ENCODE measurements at places on chromosomes 1 and 21. TPM values are rescaled to one million over a fixed set of nuclear protein-coding genes. Genes with fewer than 3 reads are reported as not detected.

ESRRG gene
- 0.58 TPM for total RNA-seq

GRCh38 chr1:113977906-113978305 lies 1.4 kb upstream of the OLFML3 start:
- no peak for DNase-seq

GRCh38 chr1:183554577-183554976 lies 35.7 kb downstream of the NCF2 start:
- DNase-seq, result no peak

- DNase-seq, result no peak
These were observed 803.1 kb downstream of the USP25 start for GRCh38 chr21:16532840-16533239.

DNA sequence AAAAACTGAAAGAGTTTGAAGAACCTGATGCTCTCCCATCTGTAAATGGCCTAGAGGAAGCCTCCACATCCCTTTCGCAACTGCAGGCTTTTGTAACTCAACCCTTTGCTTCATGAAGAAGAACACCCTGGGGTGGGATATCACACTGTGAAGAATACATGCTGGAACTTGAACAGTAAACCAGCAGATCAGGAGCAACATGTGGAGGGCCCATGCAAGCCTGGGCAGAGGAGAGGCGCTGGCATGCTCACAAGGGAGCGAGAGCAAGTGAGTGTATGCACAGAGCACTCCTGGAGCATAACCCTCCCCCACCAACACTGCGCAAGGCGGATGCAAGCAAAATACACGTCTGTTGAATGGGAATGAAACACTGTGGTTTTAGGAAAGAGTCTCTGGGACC lies 24.6 kb upstream of the SPAG17 start:
- no peak for DNase-seq

NTNG1 gene
- 1.3 TPM for total RNA-seq

- DNase-seq, result no peak
These were observed 265.9 kb upstream of the C1orf105 start for GRCh38 chr1:172154551-172154950.

- no peak for DNase-seq
These were observed 17.8 kb downstream of the PKNOX1 start for GRCh38 chr21:42991992-42992740.

SPRR2E gene
- total RNA-seq, result not detected

DNA sequence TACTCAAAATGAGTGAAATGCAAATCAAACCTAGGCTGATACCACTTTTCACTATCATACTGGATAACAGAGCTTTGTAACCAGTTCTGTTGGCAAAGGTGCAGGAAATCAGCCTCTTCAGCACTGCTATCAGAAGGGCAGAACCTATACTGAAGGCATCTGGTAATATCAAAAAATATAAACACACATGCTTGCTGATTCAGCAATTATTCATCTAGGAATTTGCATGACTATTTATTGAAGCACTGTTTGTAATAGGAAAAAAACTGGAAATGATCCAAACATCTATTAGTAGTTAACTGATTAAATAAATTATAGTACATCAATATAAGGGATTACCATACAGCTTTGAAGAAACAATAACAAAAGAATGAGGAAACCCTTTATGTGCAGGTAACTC lies 21.4 kb downstream of the ARHGAP29 start:
- DNase-seq, result no peak

GRCh38 chr1:234602334-234603220 lies 7.4 kb downstream of the IRF2BP2 start:
- DNase-seq, result no peak

DMBX1 gene
- total RNA-seq, result not detected

DNA sequence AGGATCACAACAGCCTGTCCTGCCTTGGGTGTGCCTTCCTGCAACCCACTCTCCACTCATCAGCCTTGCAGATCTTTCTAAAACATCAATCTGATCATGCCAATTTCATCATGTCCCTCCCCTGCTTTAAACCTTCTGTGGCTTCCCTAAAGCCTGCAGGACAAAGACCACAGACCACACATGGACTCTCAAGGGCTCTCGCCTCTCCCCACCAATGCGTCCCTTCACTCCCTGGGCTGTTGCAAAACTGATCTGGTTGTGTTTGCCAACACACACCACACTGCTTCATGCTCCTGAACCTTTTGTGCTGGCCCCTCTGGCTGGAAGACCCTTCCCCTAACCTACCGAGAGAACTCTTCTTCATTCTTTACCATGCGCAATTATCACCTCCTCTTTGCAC lies 72.4 kb downstream of the ITPKB start:
- DNase-seq, result no peak

DNA sequence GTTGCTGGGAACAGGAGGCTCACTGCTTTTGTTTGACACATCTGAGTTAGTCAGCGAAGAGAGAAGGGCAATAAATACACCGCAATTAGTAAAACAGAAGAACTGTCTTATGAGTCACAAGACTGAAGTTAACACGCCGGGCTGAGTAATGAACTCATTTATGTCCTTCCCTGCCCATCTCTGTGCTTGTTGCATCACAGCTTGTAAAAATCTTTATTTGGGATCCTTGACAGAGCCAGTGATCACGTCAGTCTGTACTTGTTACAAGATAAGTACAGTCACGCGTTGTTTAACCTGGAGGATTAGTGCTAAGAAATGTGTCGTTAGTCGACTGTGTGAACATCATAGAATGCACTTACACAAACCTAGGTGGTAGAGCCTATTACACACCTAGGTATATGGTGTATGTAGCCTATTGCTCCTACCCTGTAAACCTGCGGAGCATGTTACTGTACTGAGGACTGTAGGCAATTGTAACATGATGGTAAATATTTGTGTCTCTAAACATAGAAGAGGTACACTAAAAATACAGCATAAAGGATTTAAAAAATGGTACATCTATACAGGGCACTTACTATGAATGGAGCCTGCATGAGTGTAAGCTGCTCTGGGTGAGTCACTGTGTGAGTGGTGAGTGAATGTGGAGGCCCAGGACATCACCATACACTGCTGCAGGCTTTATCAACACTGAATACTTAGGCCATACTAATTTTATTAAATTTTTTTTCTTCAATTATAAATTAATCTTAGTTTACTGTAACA lies 272.2 kb downstream of the TNR start:
- no peak for DNase-seq

- DNase-seq, result no peak
These were observed 236.9 kb downstream of the RPS6KC1 start for GRCh38 chr1:213287987-213288386.

- no peak for DNase-seq
These were observed 828.2 kb upstream of the NCAM2 start for GRCh38 chr21:20169812-20170576.

GRCh38 chr1:85683292-85684025 lies 24.8 kb downstream of the ZNHIT6 start:
- no peak for DNase-seq

UBE2J2 gene
- total RNA-seq, result 61.1 TPM

DNA sequence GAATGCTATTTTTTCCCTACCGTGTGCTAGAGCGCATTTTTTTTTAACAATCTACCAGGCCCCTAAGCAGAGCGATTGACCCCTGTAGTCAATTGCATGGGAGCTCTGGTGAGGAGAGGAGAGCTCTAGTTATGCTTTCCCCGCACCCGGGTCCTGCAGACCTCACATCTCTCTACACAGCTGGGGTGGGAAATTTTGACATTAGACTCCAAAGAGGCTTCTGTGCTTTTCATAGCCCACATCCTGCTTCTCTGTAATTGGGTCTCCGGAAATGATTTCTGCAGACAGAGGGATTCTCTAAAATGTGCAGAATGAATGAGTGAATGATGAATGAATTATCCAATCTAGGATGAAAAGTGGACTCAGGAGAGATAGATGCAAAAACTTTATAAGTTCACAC lies 41.5 kb upstream of the DUSP10 start:
- no peak for DNase-seq

DNA sequence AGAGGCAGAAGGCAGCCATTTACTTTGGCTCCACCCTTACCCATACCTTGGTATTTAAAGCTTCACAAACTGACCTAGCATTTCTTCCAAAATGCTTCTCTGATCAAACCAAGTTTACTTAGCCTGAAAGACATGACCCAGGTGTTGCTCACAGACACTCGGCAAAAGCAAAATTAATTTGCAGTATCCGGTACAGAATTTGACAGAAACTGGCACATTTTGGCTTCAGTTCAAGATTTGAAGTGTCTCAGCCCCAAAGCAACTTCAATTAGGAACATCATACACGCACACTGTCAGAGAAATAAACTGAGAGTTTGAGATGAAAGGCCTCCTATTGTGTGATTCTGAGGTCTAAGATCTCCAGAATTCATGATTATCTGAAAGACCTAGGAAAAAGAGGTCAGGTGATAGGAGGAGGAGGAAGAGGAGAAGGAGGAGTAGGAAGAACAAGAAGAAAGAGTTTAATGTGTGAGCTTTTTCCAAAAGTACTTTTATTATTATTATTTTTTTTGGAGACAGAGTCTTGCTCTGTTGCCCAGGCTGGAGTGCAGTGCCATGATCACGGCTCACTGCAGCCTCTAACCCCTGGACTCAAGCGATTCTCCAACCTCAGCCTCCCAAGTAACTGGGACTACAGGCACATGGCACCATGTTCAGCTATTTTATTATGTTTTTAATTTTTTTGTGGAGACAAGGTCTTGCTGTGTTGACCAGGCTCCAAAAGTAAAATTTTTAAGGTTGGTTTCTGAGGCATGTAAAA lies 143.6 kb downstream of the SLC45A1 start:
- no peak for DNase-seq

DNA sequence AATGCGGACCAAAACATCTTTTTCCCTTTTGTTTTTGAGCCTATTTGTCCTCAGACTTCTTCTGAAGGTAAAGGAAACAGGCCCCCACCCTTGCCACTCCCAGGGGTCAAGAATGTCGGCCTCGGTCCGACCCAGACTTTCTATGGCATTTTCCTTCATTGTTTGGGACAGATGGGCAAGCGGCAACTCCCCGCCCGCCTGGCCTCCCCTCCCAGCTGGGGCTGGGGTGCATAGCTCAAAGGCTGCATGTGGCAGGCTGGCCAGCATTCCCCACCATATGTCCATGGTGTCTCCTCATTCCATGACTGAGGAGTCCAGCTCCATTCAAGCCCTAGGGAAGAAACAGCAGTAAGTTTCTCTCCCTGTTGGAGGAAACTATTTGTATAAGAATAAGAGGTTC lies 29.4 kb upstream of the TSPEAR start:
- DNase-seq, result no peak

- no peak for DNase-seq
These were observed 6.5 kb upstream of the ECE1 start for GRCh38 chr1:21296509-21297354.

ORC1 gene
- 1.1 TPM for total RNA-seq

- DNase-seq, result peak; percentile 65
These were observed 30.0 kb downstream of the ARHGEF10L start for GRCh38 chr1:17569200-17570139.

CASZ1 gene
- 66.5 TPM for total RNA-seq

DNA sequence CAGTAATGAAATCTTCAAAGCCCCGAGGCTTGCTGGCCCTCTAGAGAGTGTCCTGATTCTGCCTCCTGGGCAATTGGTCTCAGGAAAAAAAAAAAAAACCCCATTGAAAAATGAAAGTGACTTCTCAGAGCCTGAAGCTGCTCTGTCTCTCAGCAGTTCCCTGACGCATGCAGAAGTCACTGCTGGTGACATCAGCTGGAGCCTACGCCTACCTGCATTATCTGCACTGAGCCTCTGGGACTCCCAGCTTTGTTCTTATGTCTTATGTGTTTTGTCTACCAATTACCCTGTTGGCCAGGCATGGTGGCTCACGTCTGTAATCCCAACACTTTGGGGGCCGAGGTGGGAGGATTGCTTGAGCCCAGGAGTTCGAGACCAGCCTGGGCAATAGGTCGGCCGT lies 10.1 kb upstream of the SLC25A33 start:
- no peak for DNase-seq

BSND gene
- not detected for total RNA-seq

LYSMD1 gene
- 14.0 TPM for total RNA-seq

- DNase-seq, result no peak
These were observed 21.2 kb upstream of the PTGFR start for GRCh38 chr1:78469576-78469975.

GRCh38 chr21:29168891-29169315 lies 38.5 kb downstream of the MAP3K7CL start:
- DNase-seq, result no peak

- DNase-seq, result peak; percentile 48
These were observed 19.4 kb downstream of the PLEKHM2 start for GRCh38 chr1:15703562-15703961.

DNA sequence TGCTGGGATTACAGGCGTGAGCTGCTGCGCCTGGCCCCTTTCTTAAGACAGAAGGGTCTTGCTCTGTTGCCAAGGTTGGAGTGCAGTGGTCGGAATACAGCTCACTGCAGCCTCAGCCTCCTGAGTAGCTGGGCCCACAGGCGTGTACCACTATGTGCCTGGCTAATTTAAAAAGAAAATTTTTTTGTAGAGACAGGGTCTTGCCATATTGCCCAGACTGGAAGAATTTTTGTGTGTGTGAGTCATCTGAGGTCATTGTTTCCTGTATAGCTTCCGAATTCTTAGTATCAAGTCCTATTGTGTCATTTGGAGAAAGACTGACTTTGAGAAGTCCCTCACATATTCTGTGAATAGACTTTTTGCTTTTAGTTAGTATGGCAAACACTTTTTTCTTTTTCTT lies 4.7 kb downstream of the SZRD1 start:
- DNase-seq, result no peak

GRCh38 chr21:17343055-17343454 lies 169.8 kb upstream of the CXADR start:
- DNase-seq, result peak; percentile 9

GRCh38 chr1:182186757-182187146 lies 125.2 kb upstream of the ZNF648 start:
- no peak for DNase-seq

ZNF672 gene
- 38.3 TPM for total RNA-seq

DNA sequence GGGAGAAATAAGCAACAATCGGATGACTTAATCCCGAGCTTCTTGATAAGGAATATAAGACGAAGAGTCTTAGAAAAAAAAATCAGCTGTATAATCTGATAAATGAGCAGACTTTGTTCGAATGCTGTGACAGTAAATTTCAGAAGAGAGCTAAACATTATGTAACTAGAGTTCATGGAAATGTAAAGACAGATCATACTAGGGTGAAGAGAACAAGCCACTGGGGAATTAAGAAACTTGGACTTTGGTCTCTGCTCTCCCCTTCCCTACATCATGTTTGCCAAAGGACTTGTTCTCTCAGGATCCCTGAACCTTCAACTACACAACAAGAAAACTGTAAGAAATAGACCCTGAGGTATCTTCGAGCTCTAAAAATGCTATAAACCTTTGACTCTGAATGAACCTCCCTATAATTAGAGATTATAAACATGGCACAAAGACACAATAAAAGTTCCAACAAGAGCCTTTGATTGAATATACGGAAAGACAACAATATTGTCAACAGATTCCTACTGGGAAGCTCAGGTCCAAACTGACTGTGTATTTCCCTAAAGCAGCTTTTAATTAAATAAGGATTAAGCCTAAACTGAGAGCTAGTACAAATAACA lies 27.5 kb downstream of the FRRS1 start:
- no peak for DNase-seq

GRCh38 chr1:10905841-10906655 lies 106.4 kb upstream of the TARDBP start:
- DNase-seq, result no peak

DNA sequence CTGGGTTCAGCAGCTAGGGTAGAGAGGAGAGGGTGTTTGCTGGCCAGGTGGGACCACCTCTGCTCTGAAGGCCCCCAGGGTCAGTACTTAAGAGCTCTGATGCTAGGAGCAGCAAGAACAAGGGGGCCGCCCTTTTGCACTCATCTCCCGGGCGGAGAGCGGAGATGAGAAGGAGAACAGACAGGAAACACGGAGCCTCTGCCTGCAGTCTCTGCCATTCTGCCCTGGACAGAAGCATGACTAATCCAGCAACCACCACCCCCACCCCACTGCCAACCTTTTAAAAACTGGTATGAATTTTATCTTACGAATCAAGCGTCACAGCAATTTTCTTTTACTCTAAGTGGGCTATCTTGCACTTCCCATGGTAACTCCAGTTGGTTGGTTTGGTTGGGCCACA lies 34.5 kb downstream of the PARP1 start:
- DNase-seq, result no peak
